Myocyte (in vitro differentiated cells): ENCODE measurements at places on chromosomes 16 and 17. TPM values are rescaled to one million over a fixed set of nuclear protein-coding genes. Genes with fewer than 3 reads are reported as not detected.

The CCT6B gene
- 5.2 TPM in 2 replicates for total RNA-seq

The CFAP119 gene
- total RNA-seq = 3.9 and 4.1 TPM in 2 replicates

The ICAM2 gene
- 1.2 and 2.0 TPM in 2 replicates for total RNA-seq

The ARMC7 gene
- 3.6 and 4.4 TPM in 2 replicates for total RNA-seq

The NACA2 gene
- total RNA-seq = not detected in 2 replicates

The SLC35G6 gene
- not detected in 2 replicates for total RNA-seq
